NCI-H1694 treated with DMSO at 0.1 percent for 48 hours (cell line): ENCODE measurements at places on chromosomes 1 and 21.

DNA sequence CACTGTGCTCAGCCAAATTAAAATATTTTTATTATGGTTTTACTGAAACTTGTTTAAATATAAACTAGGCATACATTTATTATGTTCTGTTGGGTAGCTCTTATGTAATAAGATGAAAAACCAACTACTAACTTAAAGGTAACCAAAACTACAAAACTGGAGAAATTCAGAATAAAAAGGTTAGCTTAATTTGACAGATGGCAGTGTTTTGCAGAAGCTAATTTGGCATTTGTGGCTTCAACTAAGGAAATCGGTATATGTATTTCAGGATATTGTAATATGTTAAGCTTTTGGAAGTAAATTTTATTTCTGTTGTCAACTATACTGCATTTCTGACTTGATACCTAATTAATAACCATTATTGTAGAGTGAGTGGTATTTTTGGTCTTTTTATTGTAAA, 18.8 kb downstream of the USP25 start:
- no peak for DNase-seq

DNA sequence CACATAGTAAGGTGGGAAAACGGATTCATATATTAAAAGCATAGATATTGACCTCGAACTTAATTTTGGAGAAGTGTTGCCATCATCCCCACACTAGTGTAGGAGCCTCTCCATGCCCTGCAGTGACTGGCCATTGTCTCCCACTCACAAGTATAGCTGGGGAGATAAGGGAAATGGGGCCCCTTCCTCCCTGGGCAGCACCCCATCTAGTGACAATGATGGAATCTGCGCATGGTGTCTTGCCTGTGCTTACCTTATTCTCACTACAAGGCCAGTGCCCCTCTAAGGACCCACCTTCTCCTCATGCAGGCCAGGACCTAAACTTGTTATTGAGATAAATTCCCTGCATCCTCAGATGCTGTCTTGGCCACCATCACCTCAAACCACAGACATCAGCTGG, 374.9 kb downstream of the NTNG1 start:
- no peak for DNase-seq

DNA sequence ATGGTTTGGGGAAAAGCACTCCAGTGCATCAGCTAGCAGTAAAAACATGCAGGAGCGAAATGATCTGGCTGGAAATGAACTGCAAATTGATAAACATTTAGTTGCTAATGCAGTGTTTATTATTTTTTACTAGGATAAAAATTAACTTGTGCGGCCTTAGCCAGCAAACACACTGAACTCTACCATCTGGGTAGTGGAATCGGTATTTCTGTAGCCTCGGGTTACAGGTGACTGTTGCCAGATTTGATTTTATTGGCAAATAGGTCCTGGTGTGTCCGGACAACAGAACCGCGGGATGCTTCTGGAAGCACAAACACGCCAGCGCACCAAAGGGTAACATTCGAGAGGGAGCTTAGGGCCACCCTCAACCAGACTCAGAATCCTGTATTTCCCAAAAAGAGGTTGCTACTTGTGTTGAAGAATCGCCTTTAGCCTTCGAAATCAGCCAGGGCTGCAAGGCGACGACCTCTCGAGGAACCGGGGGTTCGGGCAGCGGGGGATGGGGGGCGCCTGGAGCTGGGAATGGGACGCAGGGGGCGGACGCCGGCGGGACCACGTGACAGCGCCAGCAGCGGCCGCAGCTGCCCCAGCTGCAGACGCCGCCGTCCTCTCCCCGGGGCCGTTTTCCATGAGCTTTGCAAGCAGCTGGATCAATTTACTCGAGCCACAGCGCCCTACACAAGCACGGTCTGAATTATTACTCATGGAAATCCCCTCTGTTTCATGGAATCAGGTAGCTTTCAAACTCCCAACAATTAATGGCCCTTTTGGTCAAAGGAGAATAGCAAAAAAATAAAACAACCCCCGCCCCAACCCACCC, 158.8 kb downstream of the TOMM20 start:
- no peak for DNase-seq

GRCh38 chr1:63198871-63199394, 123.4 kb upstream of the FOXD3 start:
- DNase-seq, result no peak

DNA sequence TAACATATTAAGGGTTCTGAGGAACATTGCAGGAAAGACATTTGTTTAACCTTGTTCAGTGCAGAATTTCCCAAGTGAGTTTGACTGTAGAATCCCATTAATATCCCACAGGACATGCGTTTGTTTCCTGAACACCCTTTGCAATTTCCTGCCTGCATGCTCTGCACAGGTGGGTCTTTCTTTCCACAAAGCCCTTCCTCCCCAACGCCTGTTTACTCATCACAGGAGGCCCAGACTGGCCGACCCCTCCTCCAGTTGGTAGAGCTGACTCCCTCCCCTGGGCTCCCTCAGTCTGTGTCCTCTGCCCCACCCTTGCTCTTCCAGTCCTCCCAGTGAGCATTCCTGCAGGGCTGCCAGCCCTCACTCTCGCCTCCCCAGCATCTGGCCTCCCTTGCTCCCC, 47.5 kb upstream of the CTPS1 start:
- no peak for DNase-seq

DNA sequence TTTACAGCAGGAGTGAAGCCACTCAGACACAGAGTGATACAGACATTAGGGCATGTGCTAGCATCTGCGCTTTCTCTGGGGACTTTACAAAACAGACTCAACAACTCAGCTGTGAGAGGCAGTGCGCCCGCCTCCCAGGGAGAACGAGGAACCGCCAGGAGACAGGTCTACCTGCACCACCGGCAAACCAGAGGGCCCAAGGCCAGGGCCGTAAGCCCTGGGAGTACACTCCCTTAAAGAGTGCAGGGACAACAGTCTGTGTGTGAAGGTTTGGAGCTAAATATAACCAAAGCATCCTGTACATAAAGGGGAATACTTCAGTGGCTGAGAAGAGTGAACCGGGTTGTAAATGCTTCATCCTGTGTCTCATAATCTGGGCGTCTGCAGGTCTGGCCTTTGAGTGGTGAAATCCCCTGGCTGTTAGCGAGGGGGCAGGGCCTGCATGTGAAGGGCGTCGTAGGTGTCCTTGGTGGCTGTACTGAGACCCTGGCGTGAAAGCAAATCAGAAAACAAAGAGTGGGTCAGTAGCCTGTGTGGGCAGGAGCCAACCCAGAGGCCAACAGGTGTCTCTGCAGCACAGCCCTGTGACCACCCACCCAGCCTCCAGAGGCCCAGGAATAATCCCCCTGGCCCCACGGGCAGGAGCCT, 86.9 kb downstream of the CD247 start:
- DNase-seq, result no peak

DNA sequence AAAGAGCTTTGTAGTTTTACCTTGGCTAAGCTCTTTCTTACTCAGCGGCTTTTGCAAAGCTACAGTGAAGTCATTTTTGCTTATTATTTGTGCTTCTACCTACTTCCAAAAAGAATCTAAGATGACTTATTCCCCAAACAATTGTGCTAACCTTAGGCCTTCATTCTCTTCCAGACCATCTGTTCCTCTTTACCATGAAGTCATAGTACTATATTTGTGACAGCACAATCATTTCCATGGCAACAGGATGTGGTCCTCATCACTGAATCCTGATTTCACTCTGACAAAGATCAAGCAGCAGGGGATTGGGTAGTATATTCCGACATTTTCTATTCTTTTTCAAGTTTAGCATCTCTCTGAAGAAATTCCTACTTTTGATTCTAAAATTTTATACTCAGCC, 24.8 kb upstream of the NMNAT2 start:
- DNase-seq, result peak; percentile 82

DNA sequence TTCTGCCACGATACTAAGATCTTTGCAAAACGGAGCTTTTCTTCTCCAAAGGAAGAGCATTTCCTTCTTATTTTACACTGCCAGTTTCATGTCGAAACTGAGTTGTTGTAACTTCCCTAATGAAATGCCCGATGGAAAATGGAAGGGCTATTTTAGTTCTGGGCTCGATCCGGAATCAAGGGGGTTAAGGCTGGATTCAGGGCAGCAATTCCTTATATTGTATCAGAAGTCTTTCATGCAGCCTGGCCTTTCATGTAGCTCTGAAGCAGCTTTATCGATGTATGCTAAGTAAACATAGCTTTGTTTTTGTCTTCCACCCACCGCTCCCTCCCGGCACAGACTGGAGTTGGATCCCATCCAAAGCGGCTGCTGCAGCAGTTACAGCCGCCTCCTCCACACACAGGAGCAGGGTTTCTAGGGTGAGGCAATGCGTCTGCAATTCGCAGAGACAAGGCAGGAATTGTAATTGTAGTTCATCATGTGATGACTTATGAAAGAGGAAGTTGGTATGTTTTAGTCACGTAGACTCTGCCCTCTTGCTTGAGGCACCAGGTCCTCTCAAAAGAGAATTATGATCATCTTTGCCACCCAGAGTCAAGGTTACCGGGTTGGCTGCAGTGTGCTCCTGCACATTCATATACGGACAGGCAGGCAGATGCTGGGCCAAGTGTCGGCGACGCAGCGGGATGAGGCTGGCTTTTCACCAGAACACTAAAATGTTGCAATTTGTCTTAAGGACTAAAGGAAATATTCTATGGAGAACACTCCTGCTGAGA, 2.6 kb upstream of the IRF2BP2 start:
- DNase-seq, result peak; percentile 95

DNA sequence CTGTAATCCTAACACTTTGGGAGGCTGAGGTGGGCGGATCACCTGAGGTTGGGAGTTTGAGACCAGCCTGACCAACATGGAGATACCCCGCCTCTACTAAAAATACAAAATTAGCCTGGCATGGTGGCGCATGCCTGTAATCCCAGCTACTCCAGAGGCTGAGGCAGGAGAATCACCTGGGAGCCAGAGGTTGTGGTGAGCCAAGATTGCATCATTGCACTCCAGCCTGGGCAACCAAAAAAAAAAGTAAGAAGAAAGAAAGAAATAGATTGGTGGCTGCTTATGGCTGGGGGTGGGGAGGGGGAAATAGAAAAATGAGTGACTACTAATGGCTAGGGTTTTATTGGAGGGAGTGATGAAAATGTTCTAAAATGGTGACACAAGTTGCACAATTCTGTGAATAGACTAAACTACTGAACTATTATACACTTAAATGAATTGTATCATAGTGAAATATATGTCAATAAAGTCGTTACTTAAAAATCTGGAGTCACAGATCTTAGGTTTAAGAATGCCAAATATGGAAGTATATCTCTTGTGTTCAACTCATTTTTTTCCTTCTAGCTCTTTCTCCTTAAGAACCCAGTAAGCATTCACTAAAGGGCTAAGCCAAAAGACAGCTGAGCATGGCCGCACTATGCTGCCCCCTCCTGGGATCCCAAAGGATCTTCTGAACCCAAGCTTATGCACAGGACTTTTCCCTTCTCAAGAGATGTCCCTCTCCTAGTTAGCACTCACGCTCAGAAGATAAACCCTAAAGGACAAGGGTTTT, 3.2 kb upstream of the NPL start:
- DNase-seq, result peak; percentile 81

- DNase-seq, result peak; percentile 38
These were observed 1.1 kb upstream of the ADAMTS1 start for GRCh38 chr21:26846036-26846931.

GRCh38 chr1:168019407-168019806, 82.5 kb upstream of the MPC2 start:
- no peak for DNase-seq

DNA sequence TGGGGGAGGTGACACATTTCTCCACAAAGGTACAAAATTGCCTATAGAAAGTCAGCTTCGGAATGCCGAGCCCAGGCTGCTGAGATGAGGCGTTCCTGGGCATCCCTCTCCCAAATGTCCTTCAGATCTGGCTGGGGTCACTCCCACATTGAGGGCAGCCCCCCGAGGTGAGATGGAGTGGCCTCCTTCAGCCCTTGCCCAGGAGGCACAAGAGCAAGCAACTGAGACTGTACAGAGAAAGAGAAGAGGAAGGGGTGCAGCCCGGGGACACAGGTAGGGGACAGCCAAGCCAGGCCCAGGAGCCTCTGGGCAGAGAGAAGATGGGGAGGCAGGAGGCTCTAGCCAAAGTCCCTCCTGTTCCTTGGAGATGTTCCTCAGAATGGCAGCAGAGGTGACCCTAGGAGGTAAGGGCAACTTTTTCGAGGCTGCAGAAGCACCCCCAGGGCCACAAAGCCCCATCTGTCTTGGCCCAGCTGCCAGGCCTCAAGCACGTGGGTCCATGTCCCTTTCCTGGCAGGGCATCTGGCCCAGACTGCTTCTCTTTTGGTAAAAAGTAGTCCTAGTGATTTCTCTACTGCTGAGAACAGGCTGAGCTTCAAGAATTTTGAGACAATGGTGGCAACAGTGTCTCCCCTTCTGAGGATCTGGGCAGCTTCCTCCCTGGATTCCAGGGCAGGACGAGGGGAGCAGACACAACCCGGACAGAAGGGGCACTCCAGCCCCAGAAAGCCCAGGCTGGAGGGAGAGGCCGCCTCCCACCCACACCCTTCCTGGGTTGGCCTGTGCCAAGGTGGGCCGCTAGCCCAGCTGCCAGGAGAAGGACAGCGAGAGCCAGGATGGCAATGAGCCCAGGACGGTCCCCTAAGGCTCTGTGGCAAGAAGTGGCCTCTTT, 68.0 kb downstream of the LRRN2 start:
- DNase-seq, result no peak

DNA sequence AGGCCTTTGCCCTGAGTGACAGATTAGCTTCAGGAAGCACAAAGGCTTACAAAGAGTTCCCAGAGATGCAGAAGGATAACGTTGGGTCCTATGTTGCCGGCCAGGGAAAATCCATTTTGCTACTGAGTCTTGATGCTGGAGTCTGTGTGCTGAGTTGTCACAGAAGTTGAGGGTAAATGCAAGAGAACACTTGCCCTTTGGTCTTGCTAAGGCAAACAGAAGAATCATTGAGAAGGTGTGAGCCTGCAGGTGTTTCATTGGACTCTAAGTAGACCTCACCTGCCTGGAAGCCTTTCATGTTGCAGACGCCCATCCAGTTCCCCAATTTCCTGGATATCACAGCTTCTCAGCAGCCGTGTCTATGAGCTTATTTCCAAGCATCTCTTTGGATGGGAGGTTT, 105.2 kb downstream of the PCP4 start:
- no peak for DNase-seq

DNA sequence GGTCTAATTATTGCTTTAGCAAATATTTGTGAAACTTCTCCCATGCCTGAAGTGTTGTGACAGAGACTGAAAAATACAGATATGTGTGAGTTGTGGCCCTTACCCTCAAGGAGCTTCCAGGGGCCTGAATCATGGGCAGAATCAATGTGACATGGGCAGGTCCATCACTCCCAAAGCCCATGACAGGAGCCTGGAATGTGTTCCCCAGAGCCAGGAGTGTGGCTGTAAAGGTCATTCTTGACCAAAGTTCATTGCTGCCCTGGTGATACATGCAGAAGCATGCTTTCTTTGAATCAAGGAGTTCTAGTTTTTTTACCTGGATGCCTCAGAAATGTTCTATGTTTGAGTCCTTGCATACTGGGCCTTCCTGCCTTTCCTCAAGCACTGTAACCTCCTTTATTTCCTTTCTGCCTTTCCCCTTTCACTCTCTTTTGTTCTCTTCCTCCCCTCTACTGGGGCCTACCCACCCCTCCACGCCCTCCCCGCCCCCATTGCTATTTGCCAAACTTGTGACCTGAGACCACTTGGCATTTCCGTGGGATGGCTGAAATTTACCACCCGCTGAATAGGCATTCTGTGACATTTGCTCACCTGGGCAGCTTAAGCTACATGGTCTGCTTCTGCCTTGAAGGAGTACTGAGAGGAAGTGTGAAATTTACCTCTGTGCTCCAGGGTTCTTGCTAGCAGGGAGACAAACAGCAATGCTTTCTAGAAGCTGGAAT, 19.7 kb downstream of the PBX1 start:
- DNase-seq, result no peak
